ENCODE measurements at places on chromosomes 7 and 10.

DNA sequence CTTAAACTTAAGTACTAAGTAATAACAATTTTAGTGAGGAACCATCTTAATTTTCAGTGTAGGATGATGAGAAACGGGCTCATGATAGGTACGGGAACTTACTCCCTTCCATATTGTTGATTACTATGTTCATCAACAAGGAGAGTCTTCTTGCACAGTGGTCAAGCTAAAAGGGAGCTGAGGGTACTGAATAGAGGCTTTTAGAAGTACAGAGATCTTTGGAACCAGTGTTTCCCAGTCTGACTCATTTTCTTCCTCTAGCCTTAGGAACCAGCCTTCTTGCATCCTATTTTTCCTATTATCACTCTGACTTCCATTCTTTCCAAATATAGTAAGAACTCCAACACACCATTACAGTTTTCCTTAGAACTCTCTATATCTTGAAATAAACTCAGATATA lies 17.6 kb upstream of the SEMA3D start:
- H3K36me3 ChIP-seq, result no peaks in the 10 kb centered on the region
- H3K27ac ChIP-seq, result no peak overlapping the region
- DNase-seq, result no peak
- H3K4me3 ChIP-seq, result no peak overlapping the region

DNA sequence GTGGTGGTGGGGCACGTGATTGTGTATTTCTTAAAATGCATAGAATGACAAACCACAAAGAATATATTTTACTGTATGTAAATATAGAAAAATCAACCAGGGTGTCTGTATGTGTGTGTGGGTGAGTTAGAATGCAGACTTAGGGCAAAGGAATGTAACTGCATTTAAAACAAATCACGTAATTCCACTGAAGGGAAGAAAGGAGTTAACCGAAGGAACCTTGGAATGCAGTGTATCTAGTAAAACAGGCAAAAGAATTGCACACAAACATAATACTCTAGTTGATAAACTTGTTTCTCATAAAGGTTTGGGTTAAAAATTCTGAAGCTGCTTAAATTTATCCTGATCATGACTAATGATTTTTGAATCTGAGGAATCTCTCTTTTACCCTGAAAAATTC lies 134.9 kb downstream of the ADRA2A start:
- H3K4me3 ChIP-seq, result no peak overlapping the region
- no peaks in the 10 kb centered on the region for H3K27me3 ChIP-seq
- H3K27ac ChIP-seq, result no peak overlapping the region
- no peaks in the 10 kb centered on the region for H3K36me3 ChIP-seq

- no peak overlapping the region for H3K27ac ChIP-seq
- H3K4me1 ChIP-seq, result no peaks in the 10 kb centered on the region
- no peak for DNase-seq
- no peak overlapping the region for H3K4me3 ChIP-seq
Measured at GRCh38 chr7:113279256-113279655, 160.9 kb upstream of the SMIM30 start.

DNA sequence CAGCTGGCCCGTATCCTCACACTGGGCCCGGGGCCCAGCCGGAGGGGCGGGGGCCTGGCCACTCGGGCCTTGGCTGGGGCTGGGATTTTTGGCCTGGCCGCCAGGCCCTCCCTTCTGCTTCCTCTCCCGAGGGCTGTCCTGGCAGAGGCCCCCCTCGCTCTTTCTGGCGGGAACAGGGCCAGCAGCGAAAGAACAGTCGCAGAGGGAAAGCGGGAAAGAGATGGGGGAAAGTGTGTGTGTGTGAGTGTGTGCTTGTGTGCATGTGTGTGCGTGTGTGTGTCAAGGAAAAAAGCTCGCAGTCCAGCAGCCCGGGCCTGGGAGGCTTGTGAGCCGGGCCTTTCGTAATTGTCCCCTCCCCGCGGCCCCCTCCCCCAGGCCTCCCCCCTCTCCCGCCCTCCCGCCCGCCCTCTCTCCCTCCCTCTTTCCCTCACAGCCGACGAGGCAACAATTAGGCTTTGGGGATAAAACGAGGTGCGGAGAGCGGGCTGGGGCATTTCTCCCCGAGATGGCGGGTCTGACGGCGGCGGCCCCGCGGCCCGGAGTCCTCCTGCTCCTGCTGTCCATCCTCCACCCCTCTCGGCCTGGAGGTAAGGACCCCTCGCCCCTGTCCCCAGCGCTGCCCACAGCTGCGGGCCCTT lies at the start of gene ELN:
ELN (plus strand) TSS at position 491 of the 638 bp plus-strand sequence; CDS start at position 506, 15 bp downstream.
- H3K36me3 ChIP-seq, result no peaks in the 10 kb centered on the region
- no peaks in the 10 kb centered on the region for H3K27me3 ChIP-seq
- no peak for DNase-seq

DNA sequence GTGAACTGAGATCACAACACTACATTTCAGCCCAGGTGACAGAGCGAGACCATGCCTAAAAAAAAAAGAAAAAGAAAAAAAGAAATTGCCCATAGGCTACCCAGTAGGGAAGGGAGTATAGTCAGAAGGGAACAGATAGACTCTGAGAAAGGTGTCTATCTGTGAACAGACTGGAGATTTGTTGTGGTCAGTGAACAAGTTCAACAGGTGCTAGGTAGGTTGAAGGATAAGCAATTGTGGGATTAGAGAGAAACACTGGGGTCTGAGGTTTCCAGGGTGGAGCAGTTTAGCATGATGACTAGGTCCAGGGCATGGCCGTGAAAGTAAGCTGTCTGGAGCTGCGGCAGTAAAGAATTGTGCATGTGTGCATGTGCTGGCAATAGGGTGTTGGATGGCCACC lies 6.9 kb downstream of the LRGUK start:
- H3K4me3 ChIP-seq, result no peak overlapping the region
- no peak overlapping the region for H3K27ac ChIP-seq
- H3K27me3 ChIP-seq, result no peaks in the 10 kb centered on the region
- H3K36me3 ChIP-seq, result no peaks in the 10 kb centered on the region
- DNase-seq, result no peak
- no peaks in the 10 kb centered on the region for H3K4me1 ChIP-seq

- H3K27ac ChIP-seq, result no peak overlapping the region
- no peaks in the 10 kb centered on the region for H3K27me3 ChIP-seq
- H3K36me3 ChIP-seq, result no peaks in the 10 kb centered on the region
- H3K4me1 ChIP-seq, result no peaks in the 10 kb centered on the region
- DNase-seq, result no peak
Measured at GRCh38 chr7:112157072-112157471, 49.1 kb downstream of the DOCK4 start.

DNA sequence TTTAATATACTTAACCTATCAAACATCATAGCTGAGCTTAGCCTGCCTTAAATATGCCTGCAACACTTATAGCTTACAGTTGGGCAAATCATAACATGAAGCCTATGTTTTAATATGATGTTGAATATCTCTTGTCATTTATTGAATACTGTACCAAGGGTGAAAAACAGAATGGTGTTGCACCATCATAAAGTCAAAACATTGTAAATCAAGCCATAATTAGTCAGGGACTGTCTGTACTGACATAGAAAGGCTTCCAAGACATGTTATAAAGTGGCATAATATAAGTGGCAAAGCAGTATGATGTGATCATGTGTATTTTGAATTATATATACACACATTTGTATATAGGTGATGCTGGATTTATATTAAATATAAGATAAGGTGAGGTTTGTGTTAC lies 140.0 kb downstream of the ZEB1 start:
- no peaks in the 10 kb centered on the region for H3K36me3 ChIP-seq
- no peaks in the 10 kb centered on the region for H3K4me1 ChIP-seq
- no peaks in the 10 kb centered on the region for H3K27me3 ChIP-seq
- H3K27ac ChIP-seq, result no peak overlapping the region

- DNase-seq, result no peak
- H3K4me1 ChIP-seq, result no peaks in the 10 kb centered on the region
- no peaks in the 10 kb centered on the region for H3K27me3 ChIP-seq
- H3K36me3 ChIP-seq, result no peaks in the 10 kb centered on the region
Measured at GRCh38 chr10:60908031-60908430, 36.0 kb downstream of the RHOBTB1 start.

DNA sequence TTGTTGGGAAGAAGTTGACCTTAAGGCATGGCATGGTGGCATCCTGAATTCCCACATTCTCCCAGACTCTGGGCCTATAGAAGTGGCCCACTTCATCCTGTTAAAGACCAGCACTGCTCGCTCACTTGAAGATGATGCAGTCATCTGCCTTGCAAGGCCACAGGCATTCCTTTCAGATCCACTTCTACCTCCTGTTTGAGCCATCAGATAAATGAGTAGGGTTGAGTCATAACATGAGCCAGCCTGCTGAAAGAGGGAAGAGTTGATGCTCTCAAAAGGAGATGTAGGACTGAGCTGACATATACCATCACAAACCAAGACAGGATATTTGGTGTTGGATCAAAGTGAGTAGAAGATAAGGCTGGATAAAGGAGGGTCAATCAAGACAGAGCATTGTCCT lies 1.5 kb upstream of the EBLN1 start:
- no peak overlapping the region for H3K4me3 ChIP-seq
- H3K36me3 ChIP-seq, result no peaks in the 10 kb centered on the region
- no peak for DNase-seq
- H3K4me1 ChIP-seq, result no peaks in the 10 kb centered on the region

GRCh38 chr10:129964611-129965424 lies 744 bp upstream of the EBF3 start:
- H3K4me1 ChIP-seq, result peaks cover 7% of the 10 kb centered on the region
- no peak overlapping the region for H3K4me3 ChIP-seq
- no peak for DNase-seq
- no peaks in the 10 kb centered on the region for H3K36me3 ChIP-seq

DNA sequence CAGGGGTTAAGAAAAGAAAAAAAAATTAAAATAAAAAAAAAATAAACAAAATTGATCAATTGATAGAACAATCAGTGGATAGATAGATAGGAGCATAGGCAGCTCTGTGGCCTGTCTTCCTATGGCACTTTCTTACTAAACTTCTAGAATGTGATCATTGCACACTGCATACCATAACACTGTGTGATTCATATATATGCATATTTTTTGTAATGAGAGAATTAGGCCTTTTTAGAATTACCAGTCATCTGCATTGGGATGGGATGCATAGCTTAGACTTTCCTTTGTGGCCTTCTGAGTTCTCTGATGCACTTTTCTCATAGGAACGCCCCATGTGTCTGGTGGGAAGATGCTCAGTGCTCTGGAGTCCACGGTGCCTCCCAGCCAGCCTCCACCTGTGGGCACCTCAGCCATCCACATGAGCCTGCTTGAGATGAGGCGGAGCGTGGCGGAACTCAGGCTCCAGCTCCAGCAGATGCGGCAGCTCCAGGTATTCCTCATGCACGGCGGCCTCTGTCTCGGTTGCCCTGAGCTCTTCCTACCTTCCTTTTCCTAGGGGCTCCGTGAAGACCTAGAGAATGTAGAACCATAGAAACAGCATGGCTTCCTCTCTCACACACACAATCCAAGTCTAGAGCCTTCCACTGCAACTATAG lies 222.5 kb downstream of the ARHGAP21 start:
- H3K4me3 ChIP-seq, result no peak overlapping the region
- H3K36me3 ChIP-seq, result no peaks in the 10 kb centered on the region
- H3K4me1 ChIP-seq, result no peaks in the 10 kb centered on the region
- no peaks in the 10 kb centered on the region for H3K27me3 ChIP-seq
- no peak for DNase-seq

DNA sequence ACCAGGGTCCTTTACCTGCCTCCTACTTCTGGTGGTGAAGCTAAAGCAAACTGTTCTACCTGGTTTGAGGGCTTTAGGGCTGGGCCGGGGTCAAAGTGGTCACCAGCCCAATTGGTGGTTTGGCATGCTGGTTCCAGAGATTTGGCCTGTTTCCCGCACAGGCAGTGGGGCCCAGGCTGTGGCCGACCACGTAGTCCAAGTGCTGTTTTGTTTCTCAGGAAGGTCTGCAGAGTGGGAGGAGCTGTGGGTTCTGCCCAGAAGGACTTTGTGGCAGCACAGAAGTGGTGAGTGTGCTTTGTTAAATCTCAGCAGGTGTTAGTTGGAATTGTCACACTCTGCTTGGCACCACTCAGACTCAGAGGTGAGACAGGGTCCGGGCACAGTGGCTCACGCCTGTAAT lies 85.8 kb downstream of the MKX start:
- H3K36me3 ChIP-seq, result no peaks in the 10 kb centered on the region
- no peak overlapping the region for H3K4me3 ChIP-seq
- no peak for DNase-seq
- H3K27me3 ChIP-seq, result no peaks in the 10 kb centered on the region

DNA sequence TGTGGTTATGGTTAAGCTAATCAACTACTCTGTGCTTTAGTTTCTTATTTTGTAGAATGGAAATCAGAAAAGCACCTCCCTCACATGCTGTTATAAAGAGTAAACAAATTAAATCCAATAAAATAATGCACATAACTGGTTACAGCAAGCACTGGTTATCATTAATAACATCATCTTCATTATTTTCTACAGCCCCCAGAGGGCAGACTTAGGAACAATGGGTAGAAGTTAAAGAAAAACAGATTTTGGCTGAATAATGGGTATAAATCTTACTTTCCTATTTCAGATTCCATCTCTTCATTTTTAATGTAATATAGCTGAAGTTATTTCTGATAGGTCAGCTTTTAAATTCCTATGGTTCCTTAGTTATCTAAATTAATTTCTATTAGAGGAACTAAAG lies 126.5 kb downstream of the DOCK4 start:
- H3K4me1 ChIP-seq, result no peaks in the 10 kb centered on the region
- H3K4me3 ChIP-seq, result no peak overlapping the region
- no peaks in the 10 kb centered on the region for H3K27me3 ChIP-seq
- no peak for DNase-seq
- no peaks in the 10 kb centered on the region for H3K36me3 ChIP-seq

DNA sequence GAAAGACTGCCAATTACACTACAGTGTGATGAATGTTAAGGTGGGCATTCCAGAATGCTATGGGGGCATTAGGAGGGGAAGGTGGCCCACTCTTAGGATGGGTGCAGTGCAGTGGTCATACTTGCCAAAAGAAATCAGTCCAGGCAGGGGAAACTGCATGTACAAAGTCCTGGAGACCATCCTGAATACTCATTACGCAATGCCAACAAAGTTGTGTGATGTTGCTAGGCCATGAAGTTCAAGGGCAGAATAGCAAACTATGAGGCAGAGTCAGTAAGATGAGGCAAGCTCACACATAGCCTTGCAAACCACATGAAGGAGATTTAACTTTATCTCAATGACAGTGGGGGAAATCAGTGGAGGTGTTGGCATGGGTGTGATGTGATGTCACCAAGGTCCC lies 49.8 kb upstream of the SLC35B4 start:
- H3K36me3 ChIP-seq, result no peaks in the 10 kb centered on the region
- no peaks in the 10 kb centered on the region for H3K4me1 ChIP-seq
- no peak for DNase-seq
- H3K27ac ChIP-seq, result no peak overlapping the region
- no peaks in the 10 kb centered on the region for H3K27me3 ChIP-seq

GRCh38 chr7:91789558-91789957 lies 90.9 kb downstream of the MTERF1 start:
- no peak overlapping the region for H3K4me3 ChIP-seq
- no peak for DNase-seq
- no peak overlapping the region for H3K27ac ChIP-seq
- no peaks in the 10 kb centered on the region for H3K27me3 ChIP-seq
